Stimulated activated CD4-positive, alpha-beta T cell treated with anti-CD3 and anti-CD28 coated beads, TNF-alpha, amount 100 ng/mL, for 1 hour (primary cell): ENCODE measurements at places on chromosomes 16 and 17.
A peak's percentile ranks its signal among the peaks of the same experiment; 100 is the strongest.

- DNase-seq, result no peak
These were observed 64.4 kb upstream of the CDH8 start for GRCh38 chr16:62100651-62101050.

- no peak for DNase-seq
These were observed 6.6 kb upstream of the HEXIM2 start for GRCh38 chr17:45155029-45155428.

- DNase-seq, result peak; percentile 16
These were observed 26.2 kb downstream of the ENDOV start for GRCh38 chr17:80441133-80441578.

GRCh38 chr16:80233097-80233835, 307.5 kb upstream of the DYNLRB2 start:
- DNase-seq, result no peak

- peak; percentile 13 for DNase-seq
These were observed 11.4 kb downstream of the SLC13A5 start for GRCh38 chr17:6701719-6702118.

DNA sequence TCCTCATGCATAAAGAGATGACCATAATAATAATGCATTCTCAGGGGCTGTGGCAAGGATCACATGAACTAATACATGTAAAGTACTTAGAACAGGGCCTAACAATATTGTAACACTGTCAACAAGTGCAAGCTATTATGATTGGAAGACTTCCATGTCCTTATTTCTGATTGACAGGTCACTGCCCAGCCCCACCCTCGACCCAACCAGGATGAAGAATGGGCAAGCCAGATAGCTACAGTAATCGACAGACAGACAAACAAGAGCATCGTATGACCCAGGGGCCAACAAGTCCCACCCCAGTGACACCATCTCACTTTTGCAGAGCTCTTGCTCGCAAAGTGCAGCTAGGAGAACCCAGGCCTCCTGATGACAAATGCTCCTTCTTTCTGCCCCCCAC, 14.6 kb upstream of the MMP2 start:
- no peak for DNase-seq

DNA sequence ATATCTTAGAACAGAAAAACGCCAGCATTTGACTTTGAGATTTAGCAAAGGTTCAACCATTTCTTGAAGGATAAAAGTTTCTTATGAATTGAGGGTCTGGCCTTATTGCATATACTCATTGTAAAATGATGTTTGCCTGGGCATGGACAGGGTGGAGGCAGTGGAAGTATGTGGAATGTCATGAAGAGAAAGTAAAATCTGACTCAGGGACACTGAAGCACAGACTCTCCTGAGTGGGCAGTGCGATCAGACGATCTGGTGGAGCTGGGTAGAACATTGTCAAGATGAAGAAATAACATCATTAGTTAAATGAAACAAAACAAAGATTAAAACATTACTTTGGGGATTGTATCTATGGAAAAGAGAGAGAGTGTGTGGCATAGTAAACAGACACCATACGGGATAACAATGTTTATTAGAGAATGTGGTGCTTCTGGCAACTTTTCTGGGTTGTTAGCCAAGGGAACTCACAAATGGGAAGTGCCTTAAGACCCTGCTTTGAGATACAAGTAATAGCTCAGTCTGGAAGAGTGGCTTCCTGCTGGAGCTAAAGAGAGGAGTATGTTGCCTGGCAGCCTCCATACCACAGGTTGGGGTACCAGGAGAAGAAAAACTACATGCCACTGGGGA, 4.4 kb downstream of the MAP3K3 start:
- no peak for DNase-seq

DNA sequence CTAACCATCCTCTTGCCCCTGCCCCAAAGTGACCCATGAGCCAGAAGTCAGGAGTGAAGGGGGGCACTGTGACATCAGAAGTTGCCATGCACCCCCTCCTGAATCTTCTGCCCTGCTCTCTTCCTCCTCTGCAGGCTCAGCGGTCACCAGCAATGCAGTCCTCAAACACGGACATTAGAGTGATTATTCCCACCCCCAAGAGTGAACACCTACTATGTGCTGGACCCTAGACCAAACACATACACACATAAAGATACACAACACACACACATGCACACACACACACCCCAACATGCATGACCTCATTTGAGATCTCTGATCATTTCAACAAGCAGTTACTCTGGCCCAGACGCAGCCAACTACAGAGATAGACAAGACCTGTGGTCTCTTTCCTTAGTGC, at the start of gene CDRT4:
Gene CDRT4 (minus strand): TSS at position 30 of the 400 bp plus-strand sequence. CDS start 27,383 bp downstream, outside the sequence.
- DNase-seq, result no peak

- no peak for DNase-seq
These were observed 62.8 kb downstream of the HS3ST3A1 start for GRCh38 chr17:13538841-13539411.

- DNase-seq, result no peak
These were observed 2.4 kb upstream of the RBFOX3 start for GRCh38 chr17:79613195-79613772.
